ENCODE measurements at places on chromosomes 6 and 20.
A peak's percentile ranks its signal among the peaks of the same experiment; 100 is the strongest.

DNA sequence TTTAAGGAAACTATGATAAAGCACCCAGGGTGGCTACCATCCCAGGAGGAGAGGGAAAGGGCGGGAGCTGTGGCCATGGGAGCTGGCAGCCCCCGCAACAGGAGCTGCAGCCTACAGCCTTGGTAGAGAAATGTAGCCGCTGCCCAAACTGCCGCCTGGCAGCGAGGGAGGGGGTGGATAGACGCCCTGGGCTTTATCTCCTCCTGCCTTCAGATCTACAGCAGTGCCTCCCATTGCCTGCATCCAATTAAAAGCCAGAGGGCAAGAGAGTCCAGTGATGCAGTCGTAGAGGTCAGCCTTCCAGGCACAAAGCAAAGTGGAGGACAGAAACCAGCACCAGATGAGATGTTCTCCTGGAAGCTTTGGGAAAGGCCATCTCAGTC, 35.0 kb upstream of the ZFAND3 start:
- no peak for DNase-seq

DNA sequence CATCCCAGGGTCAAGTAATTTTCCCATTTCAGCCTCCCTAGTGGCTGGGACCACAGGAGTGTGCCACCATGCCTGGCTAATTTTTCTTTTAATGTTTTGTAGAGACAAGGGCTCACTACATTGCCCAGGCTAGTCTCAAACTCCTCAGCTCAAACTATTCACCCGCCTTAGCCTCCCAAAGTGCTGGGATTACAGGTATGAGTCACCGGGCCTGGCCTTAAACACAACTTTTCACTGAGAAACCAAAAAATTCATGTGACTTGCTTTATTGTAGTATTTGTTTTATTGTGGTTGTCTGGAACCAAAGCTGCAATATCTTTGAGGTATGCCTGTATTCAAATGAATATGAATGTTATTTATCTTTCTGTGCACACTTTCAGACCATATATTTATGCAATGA, 72.2 kb downstream of the RWDD2A start:
- DNase-seq = no peak

- no peak for DNase-seq
Measured at GRCh38 chr20:6395695-6396094, 272.9 kb upstream of the FERMT1 start.

DNA sequence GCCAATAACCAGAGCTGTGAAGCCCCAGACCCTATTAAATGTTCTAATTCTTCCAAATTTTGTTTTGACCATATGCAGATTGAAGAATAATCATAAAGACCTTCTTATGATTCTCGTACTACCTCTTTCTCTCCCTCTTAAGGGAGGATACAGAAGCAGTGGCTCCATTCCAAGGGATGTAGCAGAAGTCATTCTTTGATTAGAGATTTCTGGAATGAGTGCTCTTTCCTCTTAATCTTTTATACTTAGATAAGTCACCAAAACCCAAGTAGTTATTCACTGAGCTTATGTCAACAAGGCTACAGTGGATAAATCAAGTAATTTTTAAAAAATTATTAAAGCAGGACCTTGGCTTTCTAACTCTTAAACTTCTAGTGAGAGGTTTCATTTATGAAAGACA, 266.0 kb upstream of the STXBP5 start:
- DNase-seq = no peak

DNA sequence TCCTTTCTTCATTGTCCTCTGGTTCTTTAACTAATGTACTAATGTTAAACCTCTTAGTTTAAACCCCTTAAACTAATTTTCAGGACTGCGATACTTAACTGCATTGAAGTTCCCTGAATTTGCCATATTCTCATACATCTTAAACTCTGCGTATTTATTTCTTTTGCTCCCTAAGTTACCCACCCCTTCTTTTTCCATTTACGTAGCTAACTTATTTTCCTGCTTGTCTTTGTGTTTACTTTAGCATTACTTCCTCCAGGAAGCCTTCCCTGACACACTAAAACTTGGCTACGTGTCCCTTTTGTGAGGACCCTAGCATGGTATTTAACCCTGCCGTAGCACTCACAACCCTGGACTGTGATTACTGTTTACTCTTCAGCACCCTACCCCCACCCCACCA, 79.0 kb downstream of the UBR2 start:
- DNase-seq = no peak

GRCh38 chr6:16769986-16770376, 8.7 kb upstream of the ATXN1 start:
- no peak for DNase-seq

- DNase-seq = no peak
Measured at GRCh38 chr6:52546192-52546591, 30.7 kb downstream of the TRAM2 start.

DNA sequence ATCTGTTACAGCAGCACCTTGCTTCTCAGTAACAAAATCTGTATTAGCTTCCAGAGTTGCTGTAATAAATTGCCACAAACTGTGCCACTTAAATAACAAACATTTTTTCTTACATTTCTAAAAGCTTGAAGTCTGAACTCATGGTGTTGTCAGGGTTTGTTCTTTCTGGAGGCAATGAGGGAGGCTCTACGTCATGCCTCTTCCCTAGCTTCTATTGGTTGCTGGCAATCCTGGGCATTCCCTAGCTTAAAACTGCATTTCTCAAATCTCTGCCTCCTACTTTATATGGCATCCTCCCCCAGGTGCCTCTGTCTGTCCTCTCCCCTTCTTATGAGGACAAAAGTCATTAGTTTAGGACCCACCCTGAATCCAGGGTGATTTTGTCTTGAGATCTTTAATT, 41.6 kb upstream of the TMEM244 start:
- no peak for DNase-seq

DNA sequence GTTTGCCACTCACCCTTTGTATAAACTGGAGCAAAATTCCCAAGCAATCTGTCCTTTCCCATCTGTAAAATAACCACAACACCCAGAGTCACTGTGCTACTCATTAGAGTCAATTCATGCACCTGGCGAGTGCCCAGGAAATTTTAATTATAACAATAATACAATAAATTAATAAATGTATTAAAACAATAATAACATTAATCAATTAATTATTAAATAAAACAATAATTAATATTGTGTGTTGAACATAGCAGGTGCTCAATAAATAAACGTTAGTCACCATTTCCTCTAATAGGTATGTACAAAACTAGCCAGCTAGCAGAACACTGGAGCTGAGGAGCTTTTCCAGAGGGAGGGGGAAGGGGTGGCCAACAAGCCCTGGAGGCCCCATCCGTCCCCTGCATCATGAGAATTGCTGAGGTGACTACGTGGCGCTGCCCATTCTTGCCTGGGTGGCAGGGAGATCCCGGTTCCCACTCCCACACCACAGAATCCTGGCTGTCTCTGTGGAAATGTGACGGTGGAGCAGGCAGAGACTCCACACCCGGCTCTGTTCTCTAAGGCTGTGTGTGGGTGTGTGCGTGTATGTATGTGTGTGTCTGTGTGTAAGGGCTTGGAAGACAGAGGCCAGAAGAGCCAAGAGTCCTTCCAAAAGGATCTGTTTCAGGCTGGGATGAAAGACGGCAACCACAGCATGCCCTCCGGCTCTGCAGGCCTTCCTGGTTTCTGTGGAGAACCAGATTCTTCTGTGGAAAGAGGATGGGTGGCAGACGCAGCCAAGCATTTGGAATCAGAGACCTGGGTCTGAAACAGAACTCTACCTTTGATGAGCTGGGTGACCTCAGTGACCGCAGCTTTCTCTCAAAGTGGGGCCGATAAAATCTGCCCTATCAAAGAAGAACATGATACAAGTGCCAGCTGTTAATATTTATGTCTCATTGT, 18.8 kb upstream of the EZR start:
- DNase-seq = no peak

DNA sequence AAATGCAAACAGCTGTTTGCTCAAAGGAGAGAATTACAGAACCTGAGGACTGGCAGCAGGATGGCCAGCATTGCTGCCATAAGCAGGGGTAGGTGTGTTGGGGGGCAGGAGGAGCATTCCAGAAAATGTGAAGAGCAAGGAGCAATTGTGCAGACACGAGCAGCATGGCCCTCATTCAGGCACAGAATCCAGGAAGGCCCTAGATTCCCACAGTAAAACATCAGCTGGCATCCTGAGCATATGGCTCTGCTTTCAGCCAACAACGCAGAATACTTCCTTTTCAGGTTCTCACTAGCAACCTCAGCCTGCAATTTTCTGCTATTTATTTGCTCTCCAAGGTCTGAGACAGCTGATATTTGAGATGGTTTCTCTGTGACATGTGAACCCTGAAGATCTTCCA, 243.4 kb upstream of the POU3F2 start:
- no peak for DNase-seq

DNA sequence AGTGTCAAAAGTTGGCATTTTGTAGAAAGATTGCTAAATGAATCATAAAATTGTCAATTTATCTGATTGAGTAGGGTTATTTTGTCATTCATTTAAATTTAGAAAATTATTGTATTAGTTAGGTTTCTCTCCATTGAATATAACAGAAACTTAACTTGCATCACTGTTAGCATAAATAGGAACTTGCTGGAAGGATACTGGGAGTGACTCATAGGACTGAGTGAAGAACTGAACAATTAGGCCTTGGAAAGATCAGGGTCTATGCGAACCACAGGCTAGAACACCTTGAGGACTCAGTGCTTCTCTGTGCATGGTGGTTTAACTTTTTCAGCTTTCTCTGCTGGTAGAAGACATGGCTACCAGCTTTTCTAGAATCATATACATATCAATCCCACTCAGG, 67.7 kb upstream of the IFNGR1 start:
- DNase-seq = no peak

DNA sequence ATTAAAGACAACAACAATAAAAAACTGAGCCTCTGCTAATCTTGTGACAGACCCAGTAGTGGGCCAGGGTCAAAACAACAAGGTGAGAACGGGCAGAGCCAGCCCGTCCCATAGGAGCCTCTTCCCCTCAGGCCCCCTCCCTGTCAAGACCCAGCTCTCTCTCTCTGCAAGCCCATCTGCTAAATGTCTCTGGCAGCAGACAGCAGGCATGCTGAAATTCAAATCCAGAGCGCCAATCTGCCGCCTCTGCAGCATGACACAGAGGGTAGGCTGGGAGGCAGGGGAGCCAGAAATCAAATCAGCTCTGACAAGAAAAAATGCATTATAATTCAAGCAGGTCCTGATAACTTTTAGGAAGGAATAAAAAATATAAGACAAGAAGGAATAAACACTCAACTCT, 26.3 kb downstream of the METTL24 start:
- no peak for DNase-seq

- no peak for DNase-seq
Measured at GRCh38 chr6:110786271-110786670, 29.0 kb downstream of the CDK19 start.

DNA sequence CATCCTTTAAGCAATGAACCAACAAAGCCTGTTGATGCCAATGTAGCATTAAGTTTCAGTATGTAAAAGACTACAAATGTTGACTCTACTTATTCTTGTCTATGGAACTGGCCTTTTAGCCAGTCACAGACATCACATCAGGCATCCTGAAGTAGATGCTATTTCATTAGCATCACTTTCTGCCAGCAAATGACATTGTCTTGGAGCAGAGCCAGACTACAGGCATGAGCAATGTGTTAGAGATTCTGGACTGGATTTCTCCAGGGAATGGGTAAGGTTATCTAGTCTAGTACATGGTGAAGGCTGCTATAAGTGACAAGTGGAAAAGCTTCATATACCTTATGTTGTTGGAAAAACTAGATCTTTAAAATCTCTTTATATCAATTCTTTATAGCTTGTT, 142.9 kb downstream of the ADGRB3 start:
- no peak for DNase-seq

DNA sequence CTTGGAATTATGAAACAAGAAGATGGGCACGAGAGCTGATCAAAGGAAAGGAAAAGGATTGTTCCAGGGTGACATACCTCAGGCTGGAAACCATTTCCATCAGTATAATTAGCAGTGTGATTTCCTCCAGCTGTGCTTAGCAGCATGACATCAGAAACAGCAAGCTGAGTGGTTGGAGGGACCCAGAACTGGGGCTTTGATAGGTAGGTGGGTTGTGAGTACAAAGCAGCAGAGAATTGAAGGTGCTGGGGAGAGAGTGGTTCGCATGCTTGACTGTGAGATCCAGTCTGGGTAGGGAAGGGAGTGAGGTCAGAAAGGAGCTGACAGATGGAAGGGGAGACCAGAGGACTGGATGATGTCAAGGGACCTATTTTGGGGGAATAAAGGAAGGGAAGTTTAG, 90.4 kb downstream of the CD164 start:
- no peak for DNase-seq

GRCh38 chr6:53062169-53062539, 3.0 kb upstream of the FBXO9 start:
- no peak for DNase-seq

- peak; percentile 33 for DNase-seq
Measured at GRCh38 chr20:44111712-44112335, 75.2 kb downstream of the JPH2 start.

DNA sequence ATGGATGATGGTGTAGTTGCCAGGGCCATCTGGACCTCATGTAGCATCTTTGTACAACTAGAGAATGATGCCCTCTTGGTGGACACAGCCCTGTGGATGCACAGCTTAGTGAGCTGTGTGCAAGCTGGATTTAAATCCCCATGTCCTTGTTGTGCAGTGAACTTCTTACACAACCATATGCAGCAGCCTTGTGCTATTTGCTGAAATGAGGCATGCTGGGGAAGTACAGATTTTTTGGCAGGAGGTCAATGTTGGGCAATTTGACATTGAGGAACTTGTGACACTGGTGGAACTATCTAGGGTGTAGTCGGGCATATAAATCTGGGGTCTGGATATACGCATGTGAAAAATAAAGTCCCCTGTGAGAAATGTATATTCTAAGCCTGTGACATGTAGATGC, 5.8 kb upstream of the CDC5L start:
- no peak for DNase-seq

DNA sequence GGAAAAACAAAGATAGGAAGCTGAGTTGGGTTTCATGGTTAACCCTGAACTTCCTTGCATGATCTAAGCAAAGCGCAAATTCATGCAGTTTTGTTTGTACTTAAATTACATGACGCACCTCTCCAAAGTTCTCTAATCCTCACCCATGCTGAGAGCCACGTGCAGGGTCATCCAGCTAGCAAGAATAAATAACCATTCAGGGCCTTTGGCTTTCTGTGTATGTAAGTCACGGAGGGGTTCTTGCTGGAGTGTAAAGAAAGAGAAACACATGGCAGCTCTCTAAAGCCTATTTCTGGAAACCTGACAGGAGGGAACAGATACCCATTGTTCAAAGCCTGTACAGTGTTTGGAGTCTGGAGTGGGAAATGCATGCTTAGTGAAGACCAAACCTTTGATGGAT, 171.7 kb upstream of the CCN2 start:
- no peak for DNase-seq

DNA sequence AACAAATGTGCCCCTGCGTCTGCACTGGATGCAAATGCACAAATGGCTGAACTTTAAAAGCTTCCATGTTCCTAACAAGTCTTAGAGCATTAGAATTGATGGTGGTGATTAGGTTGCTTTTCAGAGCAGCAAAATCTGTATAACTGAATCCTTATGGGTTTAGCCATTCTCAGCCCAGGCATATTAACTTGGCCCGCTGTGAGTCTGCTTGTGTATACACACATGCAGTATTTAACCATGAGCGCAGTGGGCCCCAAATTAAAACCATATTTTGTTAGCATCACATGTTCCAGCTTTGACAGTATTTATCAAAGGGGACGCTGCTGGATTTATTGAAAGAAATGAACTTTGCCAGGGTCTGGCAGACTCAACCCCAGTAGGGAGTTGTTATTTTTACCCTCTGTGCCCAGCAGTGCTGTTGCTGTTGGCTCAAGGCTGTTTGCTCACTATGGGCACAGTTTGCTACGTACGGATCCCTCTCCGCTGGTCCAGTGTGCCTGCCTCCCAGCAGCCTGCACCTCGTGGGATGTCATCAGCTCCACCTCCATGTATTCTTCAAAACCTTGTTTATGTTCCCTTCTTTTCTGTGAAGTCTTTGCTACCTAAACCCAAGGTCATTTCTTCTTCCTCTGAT, 144.7 kb downstream of the QRSL1 start:
- no peak for DNase-seq

Data from activated CD8-positive, alpha-beta memory T cell treated with anti-CD3 and anti-CD28 coated beads for 24 hours (primary cell).